ENCODE measurements at places on chromosomes 1 and 21. TPM values are rescaled to one million over a fixed set of nuclear protein-coding genes. Genes with fewer than 3 reads are reported as not detected.

Gene CFHR2
- total RNA-seq = not detected

Gene LENEP
- total RNA-seq = not detected

- no peak for DNase-seq
- H3K27me3 ChIP-seq = no peaks in the 10 kb centered on the region
- H3K4me1 ChIP-seq = no peaks in the 10 kb centered on the region
Observed at GRCh38 chr1:170707959-170708655, 44.2 kb downstream of the PRRX1 start.

GRCh38 chr1:247415423-247416361 is at the start of gene NLRP3:
Gene NLRP3, plus strand, starts transcription at chr1:247416173. Its CDS starts 2,628 bp downstream, at chr1:247418801.
- no peak within 1 kb of the TSS for H3K27ac ChIP-seq
- no peaks in the 10 kb centered on the region for H3K27me3 ChIP-seq
- DNase-seq = no peak
- H3K4me1 ChIP-seq = no peaks in the 10 kb centered on the region
- H3K4me3 ChIP-seq = no peak within 1 kb of the TSS

Gene IFI44
- 5.3 TPM for total RNA-seq

GRCh38 chr1:160376525-160377131 is 9.8 kb downstream of the NHLH1 start:
- no peak for DNase-seq
- no peak overlapping the region for H3K4me3 ChIP-seq
- peaks cover 4% of the 10 kb centered on the region for H3K4me1 ChIP-seq
- no peaks in the 10 kb centered on the region for H3K36me3 ChIP-seq
- H3K27me3 ChIP-seq = no peaks in the 10 kb centered on the region

DNA sequence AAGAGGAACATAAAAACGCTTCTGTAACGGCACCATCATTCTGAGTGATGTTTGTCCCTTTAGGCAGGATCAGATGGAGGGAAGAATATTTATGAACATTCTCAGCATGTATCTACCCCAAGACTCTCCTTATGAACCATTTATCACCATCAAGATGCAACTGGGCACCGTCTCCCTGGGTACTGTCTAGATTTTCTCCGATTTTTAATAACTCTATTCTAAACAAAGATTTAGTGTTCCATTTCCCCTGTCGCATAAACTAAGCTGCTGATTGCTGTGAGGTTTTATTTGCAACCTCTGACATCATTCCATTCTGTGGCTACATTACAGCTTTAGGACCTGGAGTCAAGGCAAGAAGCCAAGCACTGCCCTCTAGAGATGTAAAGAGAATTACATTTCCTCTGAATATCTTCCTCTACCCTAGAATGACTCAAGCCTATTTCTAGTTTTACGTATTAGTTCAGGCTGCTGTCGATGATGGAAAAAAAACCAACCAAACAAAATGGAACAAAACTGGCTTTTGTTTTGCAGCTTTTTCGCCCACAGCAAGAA is 130.1 kb upstream of the MAP1LC3C start:
- H3K27me3 ChIP-seq = no peaks in the 10 kb centered on the region
- no peak for DNase-seq
- no peak overlapping the region for H3K4me3 ChIP-seq
- H3K4me1 ChIP-seq = no peaks in the 10 kb centered on the region
- H3K27ac ChIP-seq = no peak overlapping the region

Gene USP21
- 28.1 TPM for total RNA-seq

Gene FYB2
- 7.8 TPM for total RNA-seq

DNA sequence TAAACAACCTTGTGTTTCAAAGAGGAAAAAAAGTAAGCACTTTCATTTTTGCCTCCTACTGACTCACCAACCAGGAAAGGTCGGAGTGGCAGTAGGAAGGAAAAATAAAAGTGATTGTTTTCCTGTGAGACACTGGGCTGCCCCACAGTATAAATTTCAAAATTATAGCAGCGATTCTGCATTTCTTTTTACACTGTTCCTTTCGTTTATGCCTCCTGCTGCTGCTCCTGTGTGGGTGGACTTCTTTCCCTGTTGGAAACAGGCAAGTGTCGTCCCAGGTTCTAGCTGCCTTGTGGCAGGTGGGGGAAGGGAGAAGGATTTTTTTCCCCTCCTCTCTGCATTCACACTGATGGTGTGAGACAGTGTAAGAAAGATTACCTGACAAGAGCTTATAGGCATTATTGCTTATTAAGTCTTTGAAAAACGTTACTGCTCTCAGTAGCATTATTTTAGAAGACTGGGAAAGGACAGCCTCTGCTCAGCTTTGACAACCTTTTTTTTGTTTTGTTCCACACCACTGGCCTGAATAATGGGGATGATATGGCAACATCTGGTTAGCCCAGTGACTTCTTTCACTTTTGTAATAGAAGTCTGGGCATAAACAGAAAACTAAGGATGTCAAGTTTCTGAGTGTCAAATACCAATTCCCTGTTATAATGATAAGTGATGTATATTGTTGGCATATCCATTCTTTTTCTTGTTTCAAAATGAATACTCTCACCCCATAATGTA is 77.9 kb downstream of the NEK7 start:
- no peak overlapping the region for H3K27ac ChIP-seq
- H3K4me1 ChIP-seq = no peaks in the 10 kb centered on the region
- no peak overlapping the region for H3K4me3 ChIP-seq

- H3K27ac ChIP-seq = peak overlapping the region; percentile 68
- DNase-seq = peak; percentile 52
- peaks cover 18% of the 10 kb centered on the region for H3K4me1 ChIP-seq
- H3K27me3 ChIP-seq = no peaks in the 10 kb centered on the region
- no peaks in the 10 kb centered on the region for H3K36me3 ChIP-seq
Observed at GRCh38 chr1:9890224-9890731, 19.8 kb downstream of the CTNNBIP1 start.

Gene GREM2
- total RNA-seq = 1.6 TPM

Gene HTR6
- total RNA-seq = not detected

DNA sequence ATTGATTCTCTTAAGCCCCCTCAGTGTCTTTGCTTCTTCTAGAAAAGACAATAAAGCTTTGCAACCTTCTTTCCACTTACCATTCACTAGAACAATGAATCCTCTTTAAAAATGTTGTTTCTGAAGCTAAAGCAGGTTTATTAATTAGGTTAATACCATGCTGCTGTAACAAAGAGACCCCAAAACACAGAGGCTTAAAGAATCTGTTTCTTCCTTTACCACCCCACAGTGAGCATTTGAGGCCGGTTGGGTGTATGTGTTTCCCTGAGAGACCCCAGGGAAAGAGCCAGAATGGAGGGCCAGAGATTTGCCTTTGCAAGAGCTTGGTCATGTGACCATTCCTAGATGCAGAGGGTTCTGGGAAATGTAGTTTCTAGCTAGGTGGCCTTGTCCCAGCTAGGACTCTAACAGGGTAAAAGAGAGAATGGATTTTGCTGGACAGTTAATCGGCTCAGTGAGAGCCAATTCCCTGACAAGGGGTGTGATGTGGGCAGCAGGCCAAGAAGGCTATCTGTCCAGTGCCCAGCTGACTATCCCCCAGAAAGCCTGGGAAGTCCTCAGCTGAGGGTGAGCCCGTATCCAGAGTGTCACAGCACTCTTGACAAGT is 191.8 kb upstream of the TMEM51 start:
- no peaks in the 10 kb centered on the region for H3K27me3 ChIP-seq
- no peaks in the 10 kb centered on the region for H3K4me1 ChIP-seq
- H3K4me3 ChIP-seq = no peak overlapping the region
- H3K36me3 ChIP-seq = no peaks in the 10 kb centered on the region

- peak; percentile 78 for DNase-seq
- H3K4me3 ChIP-seq = no peak overlapping the region
- no peaks in the 10 kb centered on the region for H3K36me3 ChIP-seq
- no peaks in the 10 kb centered on the region for H3K4me1 ChIP-seq
Observed at GRCh38 chr1:109252893-109253802, 3.8 kb downstream of the CELSR2 start.

Gene DCDC2B
- total RNA-seq = not detected

- H3K4me3 ChIP-seq = no peak overlapping the region
- no peak for DNase-seq
- H3K4me1 ChIP-seq = no peaks in the 10 kb centered on the region
- H3K27ac ChIP-seq = no peak overlapping the region
- H3K36me3 ChIP-seq = no peaks in the 10 kb centered on the region
- H3K27me3 ChIP-seq = no peaks in the 10 kb centered on the region
Observed at GRCh38 chr1:17315542-17316130, 7.6 kb downstream of the PADI4 start.

GRCh38 chr1:180227861-180228647 is 2.0 kb upstream of the LHX4 start:
- DNase-seq = no peak
- no peaks in the 10 kb centered on the region for H3K36me3 ChIP-seq
- no peak overlapping the region for H3K4me3 ChIP-seq
- no peak overlapping the region for H3K27ac ChIP-seq
- peaks cover 14% of the 10 kb centered on the region for H3K4me1 ChIP-seq
- H3K27me3 ChIP-seq = peaks cover 27% of the 10 kb centered on the region

DNA sequence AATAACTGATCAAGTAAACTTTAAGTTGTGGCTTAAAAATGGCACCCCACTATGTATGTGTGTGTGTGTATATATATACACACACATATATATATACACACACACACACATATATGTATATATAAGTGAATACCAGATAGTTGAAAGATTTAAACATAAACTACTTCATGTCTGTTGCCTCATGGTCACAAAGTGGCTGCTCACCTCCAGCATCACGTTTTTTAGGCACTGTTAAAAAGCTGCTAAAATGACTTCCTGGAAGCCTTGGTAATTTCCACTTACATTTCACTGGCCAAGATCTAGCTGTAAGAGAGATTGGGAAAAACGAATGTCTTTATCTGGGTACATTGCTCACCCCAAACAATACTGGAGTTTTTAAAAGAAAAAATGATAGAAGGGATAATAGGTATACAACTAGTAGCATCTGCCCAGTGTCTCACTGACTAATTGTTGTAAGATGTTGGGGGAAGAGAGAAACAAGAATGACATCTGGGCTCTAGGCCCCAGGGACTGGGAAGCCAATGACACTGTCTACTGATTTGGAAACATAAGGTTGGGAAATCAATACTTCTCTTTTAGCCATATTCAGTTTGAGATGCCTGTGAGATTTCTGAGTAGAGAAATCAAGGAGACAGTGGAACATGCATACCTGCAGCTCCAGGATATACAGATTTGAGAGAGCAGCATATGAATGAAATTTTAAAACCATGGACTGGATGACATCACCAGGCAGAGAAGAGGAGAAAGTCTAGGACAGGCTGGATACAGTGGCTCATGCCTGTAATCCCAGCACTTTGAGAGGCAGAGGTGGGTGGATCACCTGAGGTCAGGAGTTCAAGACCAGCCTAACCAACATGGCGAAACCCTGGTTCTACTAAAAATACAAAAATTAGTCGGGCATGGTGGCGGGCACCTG is 42.8 kb downstream of the CLDN14 start:
- no peaks in the 10 kb centered on the region for H3K27me3 ChIP-seq
- DNase-seq = no peak
- H3K4me3 ChIP-seq = no peak overlapping the region

DNA sequence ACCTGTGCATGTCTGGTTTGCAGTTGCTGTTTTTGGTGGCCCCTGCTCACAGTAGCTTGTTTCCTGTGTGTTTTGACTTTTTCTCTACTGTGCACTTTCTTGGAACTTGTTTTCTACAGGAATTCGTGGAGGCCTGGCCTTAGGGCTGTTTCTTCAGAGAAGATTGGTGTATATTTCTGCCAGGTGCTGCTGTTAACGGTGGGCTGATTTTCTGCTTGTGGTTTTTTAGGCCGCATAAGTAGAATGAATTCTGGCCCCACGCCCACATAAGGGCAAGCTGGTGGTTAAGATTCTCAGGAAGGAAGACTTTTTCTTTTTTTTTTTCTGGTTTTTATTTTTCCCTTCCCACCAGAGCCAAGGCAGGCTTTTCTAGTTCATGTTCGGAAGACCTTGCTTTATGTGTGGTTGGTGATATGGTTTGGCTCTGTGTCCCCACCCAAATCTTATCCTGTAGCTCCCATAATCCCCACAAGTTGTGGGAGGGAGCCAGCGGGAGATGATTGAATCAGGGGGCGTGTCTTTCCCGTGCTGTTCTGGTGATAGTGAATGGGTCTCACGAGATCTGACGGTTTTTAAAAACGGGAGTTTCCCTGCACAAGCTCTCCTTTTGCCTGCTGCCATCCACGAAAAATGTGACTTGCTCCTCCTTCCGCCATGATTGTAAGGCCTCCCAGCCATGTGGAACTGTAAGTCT is 71.5 kb upstream of the DISP3 start:
- H3K27me3 ChIP-seq = no peaks in the 10 kb centered on the region
- H3K27ac ChIP-seq = no peak overlapping the region
- H3K36me3 ChIP-seq = no peaks in the 10 kb centered on the region
- H3K4me1 ChIP-seq = no peaks in the 10 kb centered on the region
- DNase-seq = no peak
- H3K4me3 ChIP-seq = no peak overlapping the region

DNA sequence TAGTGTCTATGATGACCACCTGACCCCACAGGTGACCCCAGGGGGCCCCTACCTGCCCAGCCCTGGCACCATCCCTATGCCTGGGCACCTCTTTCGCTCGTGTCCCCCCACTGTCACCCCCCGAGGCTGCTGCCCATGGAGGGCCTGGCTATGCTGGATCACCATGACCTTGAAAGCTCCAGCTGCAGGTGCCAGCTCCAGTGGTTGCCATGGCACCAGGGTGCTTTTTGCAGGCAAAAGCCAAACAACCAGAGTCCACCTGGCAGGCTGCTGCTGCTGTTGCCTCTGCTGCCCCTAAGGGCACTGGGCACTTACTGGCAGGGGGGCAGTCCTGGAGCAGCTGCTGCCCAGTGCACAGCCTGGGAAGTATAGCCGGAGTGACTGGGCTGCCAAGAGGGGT is 21.7 kb downstream of the ETNK2 start:
- peaks cover 38% of the 10 kb centered on the region for H3K4me1 ChIP-seq
- no peaks in the 10 kb centered on the region for H3K27me3 ChIP-seq
- no peaks in the 10 kb centered on the region for H3K36me3 ChIP-seq
- DNase-seq = no peak
- no peak overlapping the region for H3K4me3 ChIP-seq

Gene CD1D
- 3.1 TPM for total RNA-seq

DNA sequence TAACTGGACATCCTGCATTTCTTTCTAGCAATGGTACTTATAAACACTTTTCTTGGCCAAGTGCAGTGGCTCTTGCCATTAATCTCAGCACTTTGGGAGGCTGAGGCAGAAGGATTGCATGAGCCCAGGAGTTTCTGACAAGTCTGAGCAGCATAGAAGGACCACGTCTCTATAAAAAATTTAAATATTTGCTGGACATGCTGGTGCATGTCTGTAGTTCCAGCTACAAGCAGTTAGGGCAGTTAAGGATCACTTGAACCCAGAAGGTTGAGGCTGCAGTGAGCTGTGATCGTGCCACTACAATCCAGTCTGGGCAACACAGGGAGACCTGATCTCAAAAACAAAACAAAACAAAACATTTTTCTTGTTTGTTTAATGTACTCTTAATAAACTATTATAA is 434.0 kb downstream of the PLA2G4A start:
- DNase-seq = no peak
- H3K27ac ChIP-seq = no peak overlapping the region
- H3K4me1 ChIP-seq = no peaks in the 10 kb centered on the region

DNA sequence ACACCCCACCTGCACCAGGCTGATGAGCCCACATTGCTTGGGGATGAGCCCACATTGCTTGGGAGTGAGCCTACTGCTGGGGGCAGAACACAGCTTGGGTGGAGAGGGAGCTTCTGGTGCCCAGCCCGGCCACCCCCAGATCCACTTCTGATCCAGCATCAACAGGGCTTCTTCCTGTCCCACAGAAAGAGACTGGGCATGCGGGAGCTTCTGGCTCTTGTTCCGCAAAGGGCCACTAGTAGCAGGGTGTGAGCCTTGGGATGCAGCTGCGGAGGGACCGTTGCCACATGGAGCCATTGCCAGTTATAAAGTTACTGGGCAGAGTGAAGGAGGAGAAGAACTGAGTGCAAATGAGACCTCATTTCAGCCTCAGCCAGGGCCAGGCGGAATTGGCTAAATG is 36.3 kb downstream of the PKP1 start:
- H3K27me3 ChIP-seq = no peaks in the 10 kb centered on the region
- no peak for DNase-seq
- no peaks in the 10 kb centered on the region for H3K4me1 ChIP-seq
- H3K36me3 ChIP-seq = no peaks in the 10 kb centered on the region
- no peak overlapping the region for H3K4me3 ChIP-seq

Data from prostate gland (tissue), 2 donors.